ENCODE measurements at places on chromosomes 1 and 21. TPM values are rescaled to one million over a fixed set of nuclear protein-coding genes. Genes with fewer than 3 reads are reported as not detected.

- peak; percentile 83 for DNase-seq
These were observed 125.1 kb upstream of the IPO9 start for GRCh38 chr1:201703621-201704438.

GRCh38 chr21:36185523-36185922, 28.9 kb downstream of the DOP1B start:
- no peak for DNase-seq

FCRLB gene
- 3.0 TPM for total RNA-seq

- DNase-seq, result no peak
These were observed 4.4 kb downstream of the KCNN3 start for GRCh38 chr1:154865442-154866256.

DNA sequence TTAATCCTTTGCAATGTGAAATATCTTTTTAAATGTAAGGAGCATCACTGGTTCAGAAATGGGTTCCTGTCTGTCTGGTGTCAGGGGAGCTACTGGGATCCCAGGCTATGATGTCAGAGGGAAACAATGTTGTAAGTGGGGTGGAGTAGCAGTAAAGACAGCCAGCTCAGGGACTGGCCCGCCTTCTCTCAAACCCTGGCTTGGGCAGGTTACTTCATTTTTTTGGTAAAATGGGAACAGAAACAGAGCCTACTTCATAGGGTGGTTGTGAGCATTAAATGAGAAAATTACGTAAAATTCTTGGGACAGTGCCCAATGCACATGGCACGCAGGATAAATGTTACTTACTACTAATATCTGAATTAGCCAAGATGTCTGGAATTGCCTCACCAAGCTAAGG, 30.7 kb upstream of the IL20 start:
- DNase-seq, result peak; percentile 60

TRNP1 gene
- 19.1 TPM for total RNA-seq

YBEY gene
- total RNA-seq, result 22.4 TPM

DNA sequence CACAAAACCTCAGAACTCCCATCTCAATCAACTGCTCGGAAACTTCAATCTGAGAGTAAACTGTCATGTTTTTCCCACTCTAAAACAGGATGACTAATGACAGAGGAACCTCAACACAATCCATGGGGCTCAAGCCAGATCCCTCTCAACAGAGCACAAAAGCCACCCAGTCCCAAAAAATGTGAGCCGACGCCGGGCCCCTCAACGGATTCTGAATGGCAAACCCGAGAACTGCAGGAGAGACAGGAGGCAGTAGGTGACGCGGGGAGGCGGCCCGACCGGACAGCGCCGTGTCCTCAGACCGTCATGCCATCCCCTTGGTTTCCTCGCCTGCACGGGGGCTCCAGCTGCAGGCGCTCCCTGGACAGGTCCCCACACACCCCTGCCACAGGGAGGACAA, 53.4 kb downstream of the SSBP3 start:
- no peak for DNase-seq

GRCh38 chr1:53377438-53377841, 49.6 kb upstream of the LRP8 start:
- no peak for DNase-seq

- no peak for DNase-seq
These were observed 9.9 kb upstream of the C1orf141 start for GRCh38 chr1:67144696-67145095.

CFHR3 gene
- total RNA-seq, result not detected

DNA sequence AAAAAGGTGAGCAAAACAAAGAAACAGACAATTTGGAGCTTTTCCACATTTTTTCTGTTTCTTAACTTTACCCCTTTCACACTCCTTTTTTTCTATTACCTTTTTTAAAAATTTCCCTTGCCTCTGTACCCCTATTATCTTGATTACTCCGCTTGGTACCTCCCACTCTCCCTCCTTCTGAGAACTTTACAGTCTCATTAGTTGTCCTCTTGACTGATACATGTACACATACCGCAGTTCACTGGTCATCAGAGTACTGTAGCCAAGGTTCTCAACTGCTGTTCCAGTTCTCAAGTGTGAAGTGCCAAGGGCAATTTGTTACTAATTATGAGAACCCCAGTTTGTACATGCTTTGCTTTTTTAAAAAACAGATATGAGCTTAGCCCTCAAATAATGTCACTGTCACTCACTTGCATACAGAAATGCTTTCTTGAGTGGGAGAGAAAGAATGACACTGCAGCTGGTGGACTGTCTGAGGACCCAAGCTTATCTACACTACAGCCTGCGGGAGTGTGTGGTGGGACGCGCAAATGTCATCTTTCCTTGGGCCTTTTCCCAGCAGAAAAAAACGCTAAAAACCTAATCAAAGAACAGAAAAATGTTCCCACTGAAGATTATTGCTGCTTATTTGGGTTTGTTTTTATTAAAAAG, 160.8 kb downstream of the DISP1 start:
- DNase-seq, result peak; percentile 54

DNA sequence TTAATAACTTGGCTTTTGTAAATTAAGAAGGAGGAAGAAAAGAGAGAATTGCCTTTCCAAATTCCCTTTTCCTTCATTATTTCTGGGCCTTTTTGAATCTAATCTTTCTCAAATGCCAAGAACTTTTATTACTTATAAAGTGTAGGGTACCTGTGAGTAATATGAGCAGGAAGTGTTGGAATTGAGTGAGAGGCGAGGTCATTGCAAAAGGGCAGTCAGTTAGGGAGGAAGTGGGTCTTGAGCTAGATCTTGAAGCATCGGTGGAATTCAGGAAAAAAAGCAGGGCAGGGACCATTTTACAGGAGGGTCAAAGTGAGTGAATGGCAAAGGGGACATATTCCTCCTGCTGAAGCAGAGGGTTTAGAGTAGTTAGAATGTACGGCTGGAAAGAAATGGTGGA, 23.4 kb downstream of the DDI2 start:
- DNase-seq, result no peak

GRCh38 chr1:156608036-156608674, 6.9 kb upstream of the GPATCH4 start:
- peak; percentile 82 for DNase-seq

GRCh38 chr1:234593771-234594504, 16.0 kb downstream of the IRF2BP2 start:
- DNase-seq, result no peak

UFC1 gene
- total RNA-seq, result 111 TPM

GRCh38 chr21:28068455-28069358, 924.0 kb downstream of the LTN1 start:
- DNase-seq, result peak; percentile 33

GRCh38 chr1:205630241-205630640, 1.6 kb downstream of the ELK4 start:
- peak; percentile 49 for DNase-seq

GRCh38 chr1:3533067-3534048, 78.0 kb downstream of the MEGF6 start:
- DNase-seq, result no peak

MAGOH gene
- total RNA-seq, result 24.2 TPM

DNA sequence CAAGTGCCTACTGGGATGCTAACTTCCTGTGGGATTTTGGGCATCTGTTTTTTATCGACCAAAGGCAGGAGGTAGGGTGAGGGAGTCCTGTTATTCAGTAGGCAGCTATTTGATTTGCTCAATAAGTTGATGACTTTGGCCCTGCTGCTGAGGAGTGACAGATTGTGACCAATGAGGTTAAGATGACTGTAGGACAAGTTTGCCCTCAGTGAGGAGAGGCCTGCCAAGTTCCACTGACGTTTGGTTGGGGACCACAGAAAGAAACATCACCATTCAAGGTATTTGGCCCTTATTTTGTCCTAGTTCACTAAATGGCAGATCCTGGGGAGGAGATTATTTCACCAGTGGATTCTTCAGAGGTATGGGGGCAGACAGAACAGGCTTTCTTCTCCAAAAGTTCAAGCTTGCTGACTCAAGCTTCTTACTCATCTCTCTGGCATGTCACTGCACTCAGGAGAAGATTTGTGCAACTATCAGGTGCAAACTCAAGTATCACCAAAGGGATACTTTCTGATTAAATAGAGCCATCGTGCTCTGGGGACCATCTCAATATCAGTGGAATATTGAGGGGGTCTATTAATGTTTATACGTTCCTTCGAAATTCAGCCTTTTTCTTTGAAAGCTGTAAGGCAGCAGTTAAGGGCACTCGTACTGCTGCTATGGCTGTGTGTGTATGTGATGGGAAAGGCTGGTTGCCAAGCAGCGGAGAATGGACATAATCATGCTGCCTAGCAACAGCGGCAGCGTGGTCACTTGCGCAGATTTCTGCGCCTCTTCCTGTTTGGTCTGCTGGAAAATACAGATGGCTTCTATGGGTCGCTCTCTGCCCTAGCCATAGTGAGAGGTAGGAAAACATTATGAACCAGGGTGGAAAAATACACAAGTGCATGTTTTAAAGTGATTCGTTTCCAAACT, 78.7 kb downstream of the PBX1 start:
- peak; percentile 72 for DNase-seq

RNU1-3 gene
- under 0.01 TPM for total RNA-seq

DNA sequence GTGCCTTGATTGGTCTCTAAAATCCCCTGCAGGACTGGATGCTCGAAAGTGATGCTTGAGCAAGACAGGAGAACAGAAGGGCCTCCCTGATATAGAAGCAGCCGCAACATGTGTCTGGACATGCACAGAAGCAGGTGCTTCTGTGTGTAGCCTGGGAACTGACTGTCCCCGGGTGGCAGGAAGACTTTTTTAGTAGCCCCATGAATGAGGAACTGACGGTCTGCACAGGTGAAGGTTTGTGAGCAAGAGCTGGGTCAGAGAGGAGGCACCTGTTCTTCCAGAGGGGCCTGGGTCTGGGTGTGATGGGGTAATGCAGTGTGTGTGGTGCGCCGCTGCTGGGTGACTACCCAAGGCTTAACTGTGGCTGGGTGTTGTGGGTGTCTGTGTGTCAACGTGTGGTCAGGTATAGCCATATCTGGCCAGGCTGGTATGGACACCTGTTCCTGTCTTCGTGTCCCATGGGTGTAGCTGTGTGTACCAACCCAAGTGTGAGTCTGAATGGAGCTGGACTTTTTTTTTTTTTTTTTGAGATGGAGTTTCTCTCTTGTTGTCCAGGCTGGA, 39.1 kb upstream of the FOXO6 start:
- no peak for DNase-seq

GRCh38 chr1:160628799-160629263, 18.0 kb downstream of the SLAMF1 start:
- DNase-seq, result no peak

- DNase-seq, result peak; percentile 17
These were observed 13.9 kb downstream of the DMAP1 start for GRCh38 chr1:44227211-44227610.

DNA sequence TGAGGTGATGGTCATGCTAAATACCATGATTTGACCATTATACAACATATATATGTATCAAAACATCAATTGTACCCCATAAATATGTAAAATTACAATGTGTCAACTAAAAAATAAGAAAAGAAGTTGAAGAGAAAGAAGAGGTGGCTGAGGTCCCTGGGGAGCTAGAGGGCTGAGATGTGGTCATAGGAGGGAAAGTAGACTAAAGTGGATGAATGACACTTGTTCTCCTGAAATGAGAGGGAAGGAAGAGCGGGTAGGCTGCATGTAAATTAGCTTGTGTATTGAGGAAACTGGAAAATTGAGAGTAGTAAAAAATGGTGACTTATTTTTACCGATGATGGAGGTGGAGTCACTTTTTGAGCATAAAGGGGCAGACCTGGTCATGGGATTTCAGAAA, 117.0 kb downstream of the ST6GALNAC3 start:
- no peak for DNase-seq

DNA sequence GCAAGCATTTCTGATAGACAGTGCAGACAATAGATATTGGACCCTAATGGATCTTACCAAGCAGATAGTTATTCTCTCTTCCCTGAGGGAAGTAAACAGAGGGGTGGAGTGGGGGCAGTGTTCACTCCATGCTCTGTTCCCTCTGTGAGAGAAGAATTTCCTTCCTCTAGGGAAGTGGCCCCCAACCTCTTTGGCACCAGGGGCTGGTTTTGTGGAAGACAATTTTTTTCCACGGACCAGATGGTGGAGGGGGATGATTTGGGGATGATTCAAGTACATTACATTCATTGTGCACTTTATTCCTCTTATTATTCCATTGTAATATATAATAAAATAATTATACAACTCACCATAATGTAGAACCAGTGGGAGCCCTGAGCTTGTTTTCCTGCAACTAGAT, 459.9 kb downstream of the ADGRL2 start:
- no peak for DNase-seq

Data from fibroblast of the aortic adventitia (primary cell).